ENCODE measurements at places on chromosomes 2 and 18.

DNA sequence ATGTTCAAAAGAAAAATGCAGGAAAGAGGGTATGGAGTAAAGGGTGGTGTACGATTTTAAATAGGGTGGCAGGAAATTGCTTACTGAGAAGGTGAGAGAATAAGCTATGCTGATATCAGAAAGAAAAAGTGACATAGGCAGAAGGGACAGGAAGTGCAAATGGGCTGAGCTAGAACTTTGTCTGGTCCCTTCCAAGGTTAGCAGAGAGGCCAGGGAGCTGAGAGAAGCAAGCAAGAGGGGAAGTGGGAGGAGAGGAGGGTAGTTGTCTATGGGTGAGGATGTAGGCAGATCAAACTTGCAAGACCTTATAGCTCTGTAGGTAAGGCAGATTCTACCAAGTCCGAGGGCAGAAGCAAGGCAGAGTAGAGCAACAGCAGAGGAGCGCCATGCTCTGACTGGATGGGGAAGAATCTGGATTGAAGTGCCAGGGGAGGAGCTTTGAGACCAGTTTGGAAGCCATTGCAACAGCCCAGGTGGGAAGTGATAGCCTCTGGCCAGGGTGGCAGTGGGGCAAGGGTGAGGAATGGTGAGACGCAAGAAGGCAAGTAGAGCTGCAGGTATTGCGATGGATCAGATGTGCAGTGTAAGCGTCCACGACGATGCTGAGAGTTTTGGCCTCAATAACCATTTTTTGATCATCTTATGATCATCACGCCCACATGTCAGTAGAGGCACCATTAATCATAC is 134.4 kb upstream of the APCDD1 start:
- no peak for DNase-seq

- DNase-seq: no peak
These were observed 296.6 kb downstream of the LRRTM1 start for GRCh38 chr2:80007777-80008503.

DNA sequence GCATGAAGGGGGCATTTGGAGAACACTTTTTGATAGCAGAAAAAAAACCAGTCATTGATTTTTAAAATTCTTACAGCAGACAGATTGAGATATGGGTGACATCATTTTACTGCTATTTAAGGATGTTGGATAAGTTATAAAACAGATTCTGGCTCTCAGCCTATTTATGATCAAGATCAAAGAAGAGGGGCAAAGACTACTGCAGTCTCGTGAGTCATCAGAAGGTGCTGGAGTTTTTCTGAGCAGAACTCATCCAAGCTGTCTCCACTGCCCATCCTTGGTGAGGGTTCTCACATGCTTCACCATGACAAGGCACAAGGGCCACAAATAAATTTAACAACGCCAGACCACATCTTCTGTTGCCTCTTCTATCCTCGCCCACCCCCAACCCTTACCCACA is 58.8 kb downstream of the ST6GAL2 start:
- DNase-seq: no peak

DNA sequence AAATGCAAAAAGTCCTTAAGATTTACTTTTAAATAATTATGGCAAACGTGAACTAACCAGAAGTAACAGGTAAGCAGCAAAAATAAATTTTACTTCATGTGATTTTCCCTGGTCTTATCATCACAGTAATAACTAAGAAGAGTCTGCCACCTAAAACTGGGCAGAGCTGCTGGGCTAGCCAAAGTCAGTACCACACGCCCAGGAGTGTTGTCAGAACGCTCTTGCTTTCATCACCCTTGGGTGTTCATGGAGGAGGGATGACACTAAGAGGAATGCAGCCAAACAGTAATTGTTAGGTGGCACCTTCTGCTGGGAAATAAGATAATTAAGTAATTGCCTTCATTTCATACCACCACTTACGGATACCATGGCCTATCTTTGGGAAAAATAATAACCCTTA is 92.0 kb upstream of the NEUROD1 start:
- no peak for DNase-seq

GRCh38 chr18:63284827-63285733 is 34.5 kb downstream of the BCL2 start:
- no peak for DNase-seq

All from kidney capillary endothelial cell (primary cell).